Stimulated activated CD4-positive, alpha-beta T cell treated with anti-CD3 and anti-CD28 coated beads, Interleukin-2, amount 100 ng/mL, for 4 hours (primary cell): ENCODE measurements at places on chromosomes 4 and X.

GRCh38 chr4:114281164-114281960 is 301.9 kb upstream of the ARSJ start:
- no peak for DNase-seq

DNA sequence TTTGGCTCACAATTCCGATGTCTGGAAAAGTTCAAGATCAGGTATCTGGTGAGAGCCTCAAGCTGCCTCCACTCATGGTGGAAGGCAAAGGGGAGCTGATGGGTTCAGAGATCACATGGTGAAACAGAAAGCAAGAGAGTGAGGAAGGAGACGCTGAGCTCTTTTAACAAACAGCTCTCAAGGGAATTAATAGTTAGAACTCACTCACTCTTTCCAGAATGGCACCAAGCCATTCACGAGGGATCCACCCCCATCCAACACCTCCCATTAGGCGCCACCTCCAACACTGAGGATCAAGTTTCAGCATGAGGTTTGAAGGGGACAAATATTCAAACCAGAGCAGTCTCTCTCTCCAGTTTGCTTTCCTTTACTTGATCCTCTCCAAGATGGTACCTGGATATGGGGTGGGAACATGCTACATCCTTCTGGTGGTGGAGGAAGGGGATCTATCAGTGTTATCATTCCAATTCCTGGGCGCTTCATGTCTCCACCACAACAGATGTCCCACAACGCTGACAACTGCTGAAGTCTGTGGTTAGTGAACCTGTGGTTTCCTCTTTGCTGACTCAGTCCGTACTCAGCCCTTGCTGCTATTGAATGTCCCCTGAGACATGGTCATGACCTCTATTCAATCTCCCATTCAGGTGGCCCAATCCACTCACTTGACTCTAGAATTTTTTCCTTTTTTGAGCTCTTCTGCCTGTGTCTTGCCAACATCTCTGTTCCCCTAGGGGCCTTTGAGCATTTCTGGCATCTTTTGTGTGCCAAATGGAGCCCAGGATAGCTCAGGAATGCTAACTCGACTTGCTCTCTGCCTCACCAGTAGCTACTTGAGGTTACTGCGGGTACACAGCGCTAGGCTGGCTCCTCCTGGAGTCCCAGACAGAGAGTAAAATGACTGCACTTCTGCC is 395.2 kb downstream of the MID1IP1 start:
- no peak for DNase-seq

GRCh38 chr4:183107891-183108459 is 8.9 kb downstream of the WWC2 start:
- no peak for DNase-seq

GRCh38 chr4:138537731-138538490 is 295.8 kb upstream of the SLC7A11 start:
- DNase-seq, result no peak

- DNase-seq, result no peak
Observed at GRCh38 chr4:119523399-119523798, 105.2 kb downstream of the PDE5A start.

DNA sequence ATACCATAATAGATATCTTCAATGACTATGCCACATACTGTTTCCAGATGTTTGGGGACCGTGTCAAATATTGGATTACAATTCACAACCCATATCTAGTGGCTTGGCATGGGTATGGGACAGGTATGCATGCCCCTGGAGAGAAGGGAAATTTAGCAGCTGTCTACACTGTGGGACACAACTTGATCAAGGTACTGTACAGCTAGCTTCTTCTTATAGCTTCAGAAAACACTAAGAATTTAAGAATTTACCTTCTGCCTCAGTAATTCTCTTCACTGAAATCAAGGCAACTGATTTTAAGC is 805 bp downstream of the KLB start:
- no peak for DNase-seq

DNA sequence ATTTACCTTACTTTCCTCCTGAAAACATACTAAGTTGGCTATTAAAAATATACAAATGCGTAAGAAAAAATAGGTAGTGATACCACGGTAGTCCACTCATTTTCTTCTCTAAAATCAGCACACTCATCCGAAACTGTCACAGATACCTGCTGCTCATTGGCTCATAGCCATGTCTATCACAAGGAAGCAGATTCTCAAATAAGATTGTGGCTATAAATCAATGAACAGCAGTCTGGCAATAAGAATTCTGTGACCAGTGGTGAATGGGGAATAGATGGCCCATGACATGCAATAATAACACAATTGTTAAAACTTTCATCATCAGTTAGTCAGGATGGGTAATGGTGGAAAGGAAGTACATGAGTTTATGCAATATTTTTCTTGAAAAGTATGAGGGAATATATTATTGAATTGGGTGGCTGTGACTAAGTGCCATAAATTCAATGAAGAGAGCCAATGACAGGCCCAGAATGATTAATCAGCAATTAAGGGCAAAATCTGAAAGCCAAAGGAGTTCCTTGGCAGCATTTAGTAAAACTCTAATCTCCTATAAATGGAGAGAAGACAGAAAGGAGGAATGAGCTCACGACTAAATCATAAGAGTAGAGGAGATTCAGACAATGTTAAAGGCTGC is 202.3 kb upstream of the NEIL3 start:
- DNase-seq, result no peak

GRCh38 chr4:74777531-74777930 is 16.8 kb downstream of the BTC start:
- no peak for DNase-seq

DNA sequence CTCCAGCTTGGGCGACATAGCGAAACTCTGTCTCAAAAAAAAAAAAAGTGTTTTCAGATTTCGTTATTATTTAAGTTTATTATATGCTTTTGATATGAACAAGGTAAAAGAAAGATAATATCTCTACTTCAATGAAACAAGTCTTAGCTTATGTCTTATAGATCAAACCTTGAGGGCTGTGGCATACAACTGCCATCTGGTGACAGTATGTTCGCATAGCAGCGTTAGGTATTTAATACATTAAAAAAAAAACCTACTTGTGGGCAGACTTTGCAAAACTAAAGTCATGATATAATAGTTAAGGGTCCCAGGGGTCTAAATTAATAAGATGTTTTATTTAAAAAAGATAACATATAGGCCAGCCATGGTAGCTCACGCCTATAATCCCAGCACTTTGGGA is 161.2 kb upstream of the AMOT start:
- DNase-seq, result no peak

GRCh38 chrX:110087485-110088356 is 84.8 kb downstream of the TMEM164 start:
- DNase-seq, result no peak

- no peak for DNase-seq
Observed at GRCh38 chr4:145520172-145520571, 38.5 kb downstream of the SMAD1 start.

- no peak for DNase-seq
Observed at GRCh38 chr4:139963708-139964107, 190.3 kb downstream of the MAML3 start.

- DNase-seq, result no peak
Observed at GRCh38 chr4:971666-972500, 1.5 kb downstream of the DGKQ start.

DNA sequence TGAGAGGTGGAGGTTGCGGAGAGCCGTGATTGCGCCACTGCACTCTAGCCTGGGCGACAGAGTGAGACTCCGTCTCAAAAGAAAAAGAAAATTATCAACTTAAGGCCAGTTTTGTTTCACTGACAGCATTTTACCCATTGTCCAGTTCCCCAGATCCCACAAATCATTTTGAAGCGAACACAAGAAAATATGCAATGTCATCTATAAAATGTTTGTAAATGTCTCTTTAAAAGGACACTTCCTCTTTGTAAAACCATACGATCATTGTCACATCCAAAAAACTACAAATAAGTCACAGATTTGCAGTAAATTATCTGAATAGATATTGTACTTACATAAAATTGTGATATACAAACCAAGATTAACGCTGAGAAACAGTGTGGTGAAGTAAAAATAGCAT is 147.6 kb downstream of the ATRX start:
- no peak for DNase-seq

GRCh38 chrX:46461660-46462191 is 83.5 kb downstream of the ZNF674 start:
- DNase-seq, result no peak

DNA sequence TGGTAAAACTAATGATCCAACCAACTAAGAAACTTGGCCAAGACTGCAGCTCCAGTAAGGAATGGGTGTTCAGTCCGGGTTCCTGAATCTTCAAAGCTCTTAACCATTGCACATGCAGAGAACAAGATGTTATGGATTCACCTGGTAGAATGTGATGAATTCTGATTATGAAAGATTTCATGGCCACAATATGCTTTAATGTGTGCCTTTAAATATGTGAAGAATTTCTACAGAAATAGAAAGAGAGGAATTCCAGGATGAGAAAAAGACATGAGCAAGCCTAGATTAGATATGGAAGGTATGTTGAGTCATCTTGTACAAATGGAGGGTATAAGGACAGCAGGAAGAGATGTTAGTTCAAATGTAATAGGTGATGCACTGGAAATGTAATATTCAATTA is 472.2 kb upstream of the TENM3 start:
- no peak for DNase-seq

DNA sequence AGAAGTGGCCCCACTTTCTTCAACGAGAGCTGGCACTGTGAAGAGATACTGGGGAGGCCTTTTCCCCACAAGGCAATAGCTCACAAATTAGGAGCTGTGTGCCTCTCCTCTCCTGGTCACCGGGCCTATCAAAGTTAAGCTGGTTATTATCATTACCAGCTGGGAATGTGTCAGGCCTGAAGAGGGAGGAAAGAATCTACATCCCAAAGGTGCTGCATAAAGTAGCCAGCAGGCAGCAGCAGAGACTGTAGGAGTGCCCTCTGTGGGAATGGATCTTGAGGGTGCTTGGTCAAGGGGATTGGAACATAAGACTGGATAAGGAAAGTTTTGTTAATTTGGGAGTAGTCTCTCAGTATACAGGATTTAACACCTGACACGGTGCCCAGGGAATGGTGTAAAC is 9.1 kb upstream of the TMPRSS11D start:
- no peak for DNase-seq

DNA sequence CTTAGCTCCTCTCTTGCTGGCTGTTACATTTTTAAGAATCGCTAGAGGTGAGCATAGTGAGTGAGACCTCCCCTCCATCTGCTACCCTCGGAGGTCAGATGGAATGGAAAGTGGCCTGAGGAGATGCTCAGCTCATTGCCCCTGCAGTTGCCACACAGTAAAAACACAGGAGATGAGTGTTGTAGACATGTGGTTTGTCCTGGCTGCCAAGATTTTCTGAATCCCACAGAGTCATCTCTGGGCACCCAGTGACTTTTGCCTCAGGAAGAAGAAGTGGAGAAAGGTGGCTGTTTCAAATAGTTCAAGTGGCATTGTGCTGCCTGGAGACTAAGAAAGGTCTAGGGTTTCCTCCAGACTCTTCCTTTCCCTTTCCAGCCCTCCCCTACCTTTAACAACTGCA is 271.0 kb downstream of the STK32B start:
- DNase-seq, result no peak

- no peak for DNase-seq
Observed at GRCh38 chr4:77196866-77197265, 39.9 kb downstream of the CCNG2 start.

DNA sequence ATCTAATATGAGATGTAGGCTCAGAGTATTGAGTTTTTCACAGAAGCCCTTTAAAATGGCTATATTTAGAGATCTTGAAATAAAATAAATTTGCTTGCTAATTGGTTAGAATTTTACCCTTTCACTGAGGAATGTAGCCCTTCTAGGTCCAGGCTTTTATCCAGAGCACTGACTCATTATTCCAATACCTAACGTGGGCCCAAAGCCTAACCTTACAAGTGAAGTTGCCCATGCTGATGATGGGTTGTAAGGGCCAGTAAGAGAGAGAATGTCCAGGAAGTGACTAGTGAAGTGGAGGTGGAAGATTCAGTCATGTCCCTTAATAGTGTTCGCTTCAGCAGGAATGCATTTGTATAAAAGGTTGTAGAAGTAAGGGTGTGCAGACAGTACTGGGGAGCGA is 155.9 kb downstream of the STIM2 start:
- DNase-seq, result no peak

DNA sequence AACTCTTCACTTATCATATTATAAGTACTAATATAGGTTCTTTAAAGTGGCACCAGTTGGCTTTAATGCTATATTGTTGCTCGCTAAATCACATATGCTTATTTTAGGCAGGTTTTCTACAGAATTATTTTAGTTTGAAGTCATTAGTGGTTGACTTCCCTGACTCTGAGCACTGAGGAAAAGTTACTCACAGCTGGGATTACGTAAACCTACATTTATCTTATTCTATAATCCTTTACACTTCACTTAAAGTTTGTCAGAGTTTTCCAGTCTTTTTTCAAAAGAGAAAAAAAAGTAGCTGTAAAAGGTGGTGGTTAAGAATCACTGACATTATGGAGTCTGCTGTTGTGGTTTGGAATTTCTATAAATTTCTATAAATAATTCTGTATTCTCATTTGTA is 5.8 kb downstream of the UGT2B4 start:
- DNase-seq, result no peak

- DNase-seq, result no peak
Observed at GRCh38 chr4:80307774-80308465, 27.6 kb upstream of the CFAP299 start.

DNA sequence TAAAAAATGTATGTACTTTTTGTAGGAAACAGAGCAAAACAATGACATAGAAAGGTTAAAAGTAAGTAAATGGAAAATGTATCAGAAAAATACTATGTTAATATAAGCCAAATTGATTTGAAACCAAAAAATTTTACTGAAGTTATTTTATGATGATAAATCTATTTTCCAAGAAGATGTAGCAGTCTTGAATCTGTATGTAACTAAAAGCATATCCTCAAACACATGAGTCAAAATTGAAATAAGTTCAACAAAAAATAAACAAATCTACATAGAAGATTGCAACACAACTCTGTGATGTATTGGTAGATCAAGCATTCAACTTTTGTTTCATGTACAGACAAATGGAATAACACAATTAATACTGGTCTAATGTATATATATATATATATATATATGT is 450.0 kb downstream of the SPRY1 start:
- DNase-seq, result no peak

GRCh38 chr4:116110713-116111112 is 974.7 kb downstream of the TRAM1L1 start:
- DNase-seq, result no peak

GRCh38 chr4:8201321-8201781 is 2.3 kb downstream of the SH3TC1 start:
- DNase-seq, result peak; percentile 29

DNA sequence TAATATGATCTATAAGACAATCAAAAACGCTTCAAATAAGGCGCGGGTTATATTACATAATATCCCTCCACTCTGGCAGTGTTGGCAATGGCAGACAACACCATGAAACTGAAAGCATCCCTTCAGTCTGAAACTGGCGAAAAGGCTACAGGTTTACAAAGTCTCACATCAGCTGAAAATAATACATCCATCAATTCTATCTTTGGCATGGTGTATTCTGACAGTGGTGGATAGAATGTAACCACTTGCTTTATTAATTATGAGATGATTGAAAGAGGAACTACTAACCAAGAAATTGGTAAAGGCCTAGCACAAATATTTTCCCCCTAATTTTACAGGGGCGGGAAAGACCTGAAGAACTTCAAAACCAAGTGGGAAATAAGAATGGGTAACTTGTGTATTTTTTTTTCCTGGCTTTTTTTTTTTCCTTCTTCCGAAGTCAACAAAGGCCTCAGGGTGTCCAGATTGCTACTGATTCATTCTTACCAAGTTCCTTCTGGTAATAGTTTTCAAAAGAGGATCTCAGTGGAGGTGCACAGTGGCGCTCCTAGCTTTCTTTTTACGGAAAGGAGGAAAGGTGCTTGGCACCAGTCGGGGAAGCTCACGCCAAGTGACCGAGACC is 728 bp downstream of the UBA6 start:
- DNase-seq, result no peak

- no peak for DNase-seq
Observed at GRCh38 chr4:173192375-173193162, 24.0 kb downstream of the GALNT7 start.
